ENCODE measurements at places on chromosomes 11 and 22. TPM values are rescaled to one million over a fixed set of nuclear protein-coding genes. Genes with fewer than 3 reads are reported as not detected.

- no peaks in the 10 kb centered on the region for H3K4me1 ChIP-seq
- peaks cover 1% of the 10 kb centered on the region for H3K36me3 ChIP-seq
- H3K27me3 ChIP-seq, result no peaks in the 10 kb centered on the region
- no peak overlapping the region for H3K4me3 ChIP-seq
- H3K27ac ChIP-seq, result no peak overlapping the region
Measured at GRCh38 chr11:109148669-109149068, 273.3 kb upstream of the C11orf87 start.

DNA sequence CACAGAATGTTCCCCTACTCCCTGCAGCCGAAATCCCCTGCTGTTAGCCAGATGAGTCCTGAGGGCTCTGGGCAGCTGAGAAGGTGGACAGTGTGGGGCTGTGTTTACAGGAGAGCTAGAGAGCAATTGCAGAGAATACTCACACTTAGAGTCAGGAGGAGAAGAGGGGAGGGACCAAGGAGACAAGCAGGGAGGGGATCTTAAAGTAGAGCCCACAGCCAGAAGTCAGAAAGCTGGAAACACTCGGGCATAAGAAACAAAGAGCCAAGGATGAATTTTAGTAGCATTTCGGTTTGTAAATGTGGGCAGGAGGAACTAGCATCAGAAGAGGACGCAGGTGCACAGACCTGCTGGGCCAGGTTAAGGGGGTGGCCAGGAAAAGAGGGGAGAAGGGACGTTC is 1435.9 kb downstream of the BRD1 start:
- H3K4me3 ChIP-seq, result no peak overlapping the region
- no peak overlapping the region for H3K27ac ChIP-seq
- DNase-seq, result no peak
- peaks cover 35% of the 10 kb centered on the region for H3K27me3 ChIP-seq
- no peaks in the 10 kb centered on the region for H3K4me1 ChIP-seq
- no peaks in the 10 kb centered on the region for H3K36me3 ChIP-seq

- peak overlapping the region; percentile 45 for H3K4me3 ChIP-seq
- peaks cover 23% of the 10 kb centered on the region for H3K4me1 ChIP-seq
- no peaks in the 10 kb centered on the region for H3K36me3 ChIP-seq
Measured at GRCh38 chr11:125141686-125142535, 22.6 kb upstream of the PKNOX2 start.

- no peak for DNase-seq
- H3K4me1 ChIP-seq, result peaks cover 36% of the 10 kb centered on the region
- H3K4me3 ChIP-seq, result no peak overlapping the region
- H3K27me3 ChIP-seq, result no peaks in the 10 kb centered on the region
- H3K27ac ChIP-seq, result no peak overlapping the region
Measured at GRCh38 chr11:125222494-125222893, 57.9 kb downstream of the PKNOX2 start.

MGAT3 gene
- 3.6 TPM for total RNA-seq

RFPL1 gene
- not detected for total RNA-seq

DNA sequence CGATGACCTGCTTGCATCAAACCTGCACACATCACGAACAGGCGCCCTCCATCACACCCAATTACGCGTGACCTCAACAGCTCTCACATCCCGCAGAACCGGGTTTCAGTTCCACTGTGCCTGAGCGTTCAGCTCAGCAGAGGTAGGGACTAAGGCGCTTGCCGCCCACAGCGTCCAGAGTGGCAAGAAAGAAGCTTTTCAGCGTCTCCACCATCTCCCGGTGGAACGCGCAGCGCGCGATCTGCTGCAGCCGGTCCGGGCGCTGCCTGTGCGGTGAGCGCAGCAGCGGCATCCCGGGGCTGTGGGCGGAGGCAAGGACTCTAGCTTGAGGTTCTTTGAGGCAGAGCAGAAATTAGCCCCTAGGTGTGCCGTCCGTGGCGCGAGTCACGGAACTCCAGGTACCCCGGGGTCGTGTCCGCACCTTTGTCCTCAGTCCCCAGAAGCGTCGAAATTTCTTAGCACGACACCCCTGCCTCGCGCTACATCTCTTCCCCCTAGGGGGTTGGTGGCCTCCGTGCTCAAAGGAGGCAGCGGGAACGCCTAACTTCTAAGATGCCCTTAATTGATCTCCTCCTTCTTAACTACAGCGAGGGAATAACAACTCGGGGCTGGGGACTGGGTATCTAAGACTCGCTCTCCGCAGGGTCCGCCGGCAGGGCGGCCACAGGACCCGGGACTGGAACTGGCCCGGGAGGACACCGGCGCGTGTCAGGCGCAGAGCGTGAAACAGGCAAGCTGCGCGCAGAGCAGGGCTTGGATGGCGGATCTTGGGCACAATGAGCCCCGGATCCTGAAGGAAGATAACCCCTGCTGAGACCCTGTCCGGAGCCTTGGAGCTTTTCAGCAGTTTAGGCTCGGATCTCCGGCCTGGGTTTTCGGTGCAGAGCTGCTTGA is 1.7 kb upstream of the CALCA start:
- peak; percentile 69 for DNase-seq
- H3K27ac ChIP-seq, result no peak overlapping the region
- H3K4me1 ChIP-seq, result peaks cover 25% of the 10 kb centered on the region
- H3K27me3 ChIP-seq, result peaks cover 83% of the 10 kb centered on the region

NCF4 gene
- not detected for total RNA-seq

DNA sequence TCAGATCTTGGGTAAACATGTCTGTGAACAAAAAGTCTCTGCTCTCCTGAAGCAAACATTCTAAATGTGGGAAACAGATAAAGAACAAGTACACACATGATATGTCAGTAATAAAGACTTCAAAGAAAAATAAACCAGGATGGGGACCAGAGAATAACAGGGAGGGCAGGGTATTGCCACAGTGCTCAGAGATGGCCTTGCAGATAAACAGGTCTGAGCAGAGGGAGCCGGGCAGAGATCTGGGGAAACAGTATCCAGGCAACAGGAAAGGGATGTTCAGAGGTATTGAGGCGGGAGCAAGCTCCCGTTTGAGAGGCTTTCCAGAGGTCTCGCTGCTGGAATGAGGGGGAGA is 2.9 kb downstream of the CCDC86 start:
- H3K27ac ChIP-seq, result peak overlapping the region; percentile 24
- H3K27me3 ChIP-seq, result no peaks in the 10 kb centered on the region
- H3K4me1 ChIP-seq, result peaks cover 53% of the 10 kb centered on the region
- peak overlapping the region; percentile 82 for H3K4me3 ChIP-seq

DNA sequence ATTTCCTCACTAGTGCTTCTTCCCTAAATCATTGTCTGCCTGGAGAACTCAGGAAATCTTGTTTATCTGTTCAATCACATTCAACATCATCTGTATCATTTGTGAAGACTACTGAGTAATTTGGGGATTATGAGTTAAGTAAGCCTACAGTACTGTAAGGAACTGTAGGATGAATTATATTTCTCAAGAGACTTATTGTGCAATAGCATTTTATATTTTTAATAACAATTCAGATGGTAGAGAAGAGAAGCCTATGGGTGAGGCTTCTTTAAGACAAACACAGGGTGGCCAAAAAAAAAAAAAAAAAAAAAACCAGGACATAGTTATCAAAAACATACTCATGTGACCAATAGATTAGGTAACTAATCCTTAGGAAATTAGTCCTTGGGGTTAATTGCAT is 282.7 kb downstream of the FAM181B start:
- peaks cover 7% of the 10 kb centered on the region for H3K27me3 ChIP-seq
- no peak overlapping the region for H3K4me3 ChIP-seq
- no peak overlapping the region for H3K27ac ChIP-seq
- no peak for DNase-seq

GTSE1 gene
- total RNA-seq, result 7.3 TPM

Measured in chondrocyte (in vitro differentiated cells).